ENCODE measurements at places on chromosomes 4 and X.
A peak's percentile ranks its signal among the peaks of the same experiment; 100 is the strongest.

DNA sequence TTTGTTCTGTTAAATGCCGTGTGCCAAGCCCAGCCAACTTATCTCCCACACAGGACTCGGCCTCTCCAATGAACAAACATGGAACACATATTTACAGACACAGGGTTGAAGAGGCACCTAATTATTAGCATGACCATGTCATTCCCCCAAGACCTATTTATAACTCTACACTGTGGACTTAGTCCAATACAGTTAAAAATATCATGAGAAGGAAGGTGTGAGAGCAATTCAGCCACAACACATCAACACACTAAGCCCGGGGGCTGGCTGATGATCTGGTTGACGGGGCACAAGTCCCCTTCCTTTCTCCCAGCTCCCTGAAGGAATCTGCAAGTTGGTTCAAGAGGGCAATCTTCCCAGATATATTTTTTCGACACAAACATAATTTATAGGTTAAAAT is 28.1 kb downstream of the MANBA start:
- DNase-seq, result no peak

- DNase-seq, result no peak
Measured at GRCh38 chrX:54994668-54995351, 822 bp upstream of the PFKFB1 start.

GRCh38 chr4:136731025-136731424 is 801.3 kb downstream of the PCDH18 start:
- no peak for DNase-seq

DNA sequence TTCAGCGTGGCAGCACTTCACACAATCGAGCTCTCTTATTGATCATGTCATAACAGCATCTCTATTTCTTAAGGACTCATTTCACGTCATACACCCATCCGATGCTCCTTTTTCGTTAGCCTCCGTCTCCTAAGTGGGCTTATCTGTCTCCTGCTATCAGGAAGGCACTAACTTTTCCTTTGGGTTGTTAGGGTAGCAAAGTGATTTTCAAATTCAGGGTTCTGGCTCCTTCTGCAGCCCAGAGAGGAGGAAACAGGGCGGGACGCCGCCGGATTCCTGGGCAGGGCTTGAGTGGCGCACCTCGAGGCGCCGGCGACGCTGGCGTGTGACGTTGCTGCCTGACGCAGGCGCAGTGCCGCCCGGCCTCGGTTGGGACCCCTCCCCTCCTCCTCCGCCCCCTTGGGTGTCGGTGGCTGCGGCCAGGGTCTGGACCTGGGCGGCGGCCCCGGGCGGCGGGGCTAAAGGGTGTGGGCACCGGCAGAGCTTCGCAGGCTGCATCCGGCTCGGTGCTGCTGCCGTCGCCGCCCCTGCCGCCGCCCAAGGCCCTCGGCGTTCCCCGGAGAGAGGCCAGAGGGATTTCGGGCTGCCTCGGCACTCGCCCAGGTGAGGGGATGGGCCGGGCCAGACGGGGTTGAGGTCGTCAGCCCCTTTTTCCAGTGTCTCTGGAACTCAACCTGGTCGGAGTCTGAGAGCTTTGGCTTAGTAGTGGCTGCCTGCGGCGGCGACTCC is at the start of gene BLTP1:
Gene BLTP1, plus strand, starts transcription at position 350 of the 729 bp plus-strand sequence. CDS start 18,317 bp downstream, outside the sequence.
- peak; percentile 76 for DNase-seq

- no peak for DNase-seq
Measured at GRCh38 chr4:70914631-70915030, 12.5 kb downstream of the MOB1B start.

DNA sequence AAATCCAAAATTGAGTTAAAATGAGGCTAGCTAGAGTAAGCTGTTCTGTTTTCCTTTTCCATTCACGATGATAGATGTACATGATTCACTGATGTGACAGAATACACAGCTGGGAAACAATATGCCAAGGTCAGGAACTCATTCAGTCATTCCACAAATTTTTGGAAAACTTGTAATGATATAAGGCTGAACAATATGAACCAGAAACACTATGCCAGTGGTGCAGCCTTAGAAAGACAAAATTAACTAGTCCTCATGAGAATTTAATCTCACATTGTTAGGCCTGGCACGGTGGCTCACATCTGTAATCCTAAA is 50.0 kb upstream of the NDST3 start:
- no peak for DNase-seq

DNA sequence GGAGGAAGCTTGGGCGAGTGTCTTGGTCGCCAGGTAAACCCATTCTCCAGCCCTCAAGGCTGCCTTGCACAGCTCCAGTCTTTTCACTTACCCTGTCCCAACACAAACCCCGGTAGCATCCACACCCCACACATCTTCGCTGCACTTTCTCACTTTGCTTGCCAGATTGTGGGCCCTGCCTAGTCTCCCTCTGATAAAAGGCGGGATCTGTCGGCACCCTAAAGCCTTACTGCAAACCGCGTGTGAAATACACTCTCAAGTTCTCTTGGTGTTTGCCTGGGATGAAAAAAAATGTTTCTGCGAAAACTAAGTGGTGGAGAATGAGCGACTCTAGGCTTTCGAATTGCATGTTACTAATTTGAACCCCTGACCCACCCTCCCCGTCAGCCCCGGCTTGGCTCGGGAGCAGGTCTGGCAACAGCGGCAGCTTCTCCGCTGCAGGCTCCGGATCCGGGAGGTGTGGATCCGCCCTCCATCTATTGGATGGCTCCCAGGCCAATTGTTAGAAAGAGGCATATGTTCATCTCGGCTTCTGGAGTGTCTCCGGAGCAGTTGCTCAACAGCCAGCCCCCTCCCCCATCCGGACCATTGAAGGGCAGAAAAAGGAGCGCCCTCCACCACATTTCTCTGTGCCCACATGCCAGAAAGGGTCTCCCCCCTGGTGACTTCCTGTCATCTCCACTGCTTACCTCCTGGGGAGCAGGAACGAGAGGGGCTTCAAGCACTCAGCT is 3.0 kb upstream of the CITED1 start:
- DNase-seq, result peak; percentile 12

GRCh38 chrX:72121383-72121782 is 10.3 kb downstream of the RTL5 start:
- DNase-seq, result no peak

- DNase-seq, result no peak
Measured at GRCh38 chrX:141733371-141733770, 34.8 kb upstream of the SPANXD start.

DNA sequence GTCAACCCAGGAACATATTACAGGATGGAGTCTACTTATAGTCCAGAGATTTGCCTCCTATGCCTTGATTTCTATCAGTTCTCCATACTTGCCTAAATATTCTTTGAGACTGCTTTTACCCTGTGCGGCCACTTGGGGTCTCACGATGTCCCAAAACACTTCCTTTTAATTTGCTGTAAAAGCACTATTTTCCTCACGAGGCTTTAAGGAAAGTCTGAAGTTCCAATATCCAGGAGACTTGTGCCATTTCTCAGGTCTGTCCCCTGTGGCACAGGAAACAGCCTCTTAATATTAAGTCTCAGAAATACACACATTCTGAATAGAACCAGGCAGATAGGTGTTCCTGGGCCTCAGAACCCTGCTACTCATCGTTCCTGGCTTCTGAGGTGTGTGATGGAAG is 142.9 kb downstream of the TMEM164 start:
- no peak for DNase-seq

DNA sequence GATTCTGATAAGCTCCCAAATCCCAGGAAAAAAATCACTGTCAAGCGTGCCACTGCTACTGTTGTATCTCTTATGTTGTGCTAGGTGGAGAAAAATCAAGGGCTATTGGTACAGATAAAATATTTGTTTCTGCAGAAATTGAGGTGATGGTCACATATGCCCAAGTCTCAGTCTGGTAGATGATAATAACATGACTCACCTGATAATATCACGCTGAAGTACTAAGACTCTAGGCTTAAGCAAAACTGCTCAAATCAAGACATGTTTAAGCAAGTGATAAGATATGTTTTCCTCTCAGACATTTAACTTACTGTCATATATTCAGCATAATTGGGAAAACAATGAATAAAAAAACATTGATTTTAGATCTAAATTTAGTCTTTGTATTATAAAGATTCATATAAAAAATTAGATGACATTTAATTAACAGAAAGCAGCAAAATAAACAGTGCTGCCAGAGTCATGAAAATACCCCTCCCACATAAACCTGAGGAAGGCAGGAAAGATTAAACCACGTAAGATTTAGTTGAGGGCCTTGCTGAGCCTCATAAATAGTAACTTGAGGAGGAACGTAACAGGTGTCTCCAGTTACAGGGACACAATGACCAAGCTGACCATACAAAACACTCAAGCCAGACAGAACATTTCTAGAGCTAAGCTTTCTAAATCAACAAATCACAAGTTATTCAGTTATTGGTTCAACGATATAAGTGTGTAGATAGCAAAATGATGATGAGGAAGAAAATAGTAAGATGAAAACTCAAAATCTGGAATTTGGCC is 143.5 kb downstream of the CHM start:
- no peak for DNase-seq

GRCh38 chrX:100647095-100647494 is 3.1 kb downstream of the SRPX2 start:
- no peak for DNase-seq

DNA sequence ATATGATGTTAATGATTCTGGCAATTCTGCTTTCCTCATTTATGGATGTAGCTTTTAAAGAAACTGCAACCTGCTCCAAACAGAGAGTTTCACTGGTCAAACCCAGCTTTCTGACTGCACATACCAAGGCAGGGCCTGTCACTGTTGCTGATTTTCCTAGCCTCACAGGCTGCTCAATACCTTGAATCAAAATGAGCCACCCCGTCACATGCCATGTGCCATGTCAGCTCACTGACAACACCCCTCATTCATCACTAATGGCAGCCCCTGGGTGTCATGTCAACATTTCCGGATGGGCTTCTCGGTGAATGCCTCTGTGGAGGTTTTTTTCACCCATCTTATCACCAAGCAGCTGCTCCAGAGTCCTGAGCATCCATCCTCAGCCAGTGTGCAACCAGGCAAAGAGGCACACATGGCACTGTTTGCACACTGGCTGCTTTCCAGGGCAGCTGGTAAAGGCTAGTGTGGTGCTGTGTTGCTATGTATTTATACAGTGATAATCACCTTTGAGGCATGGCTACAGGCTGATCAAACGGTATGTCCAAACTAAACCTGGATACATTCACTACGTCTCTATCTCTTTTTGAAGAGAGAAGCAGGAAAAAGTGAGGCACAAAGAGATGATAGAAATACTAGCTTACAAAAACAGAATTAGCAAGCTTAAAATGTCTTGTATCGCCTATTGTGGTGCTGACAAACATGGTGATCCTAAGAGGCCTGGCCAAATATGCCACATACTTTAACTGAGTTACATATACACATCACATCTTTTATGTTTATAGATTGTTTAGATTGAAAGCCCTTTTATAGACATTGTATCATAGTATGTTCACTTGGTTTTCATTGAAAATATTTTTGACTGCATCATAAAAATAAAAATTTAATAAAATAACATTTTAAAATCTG is 94.6 kb upstream of the INPP4B start:
- DNase-seq, result no peak

GRCh38 chr4:109053257-109053656 is 249.2 kb downstream of the COL25A1 start:
- DNase-seq, result no peak

- DNase-seq, result no peak
Measured at GRCh38 chr4:121392426-121393086, 11.7 kb upstream of the QRFPR start.

GRCh38 chr4:89889289-89889688 is 5.4 kb upstream of the MMRN1 start:
- no peak for DNase-seq

GRCh38 chrX:72621163-72621562 is 48.5 kb upstream of the HDAC8 start:
- no peak for DNase-seq

DNA sequence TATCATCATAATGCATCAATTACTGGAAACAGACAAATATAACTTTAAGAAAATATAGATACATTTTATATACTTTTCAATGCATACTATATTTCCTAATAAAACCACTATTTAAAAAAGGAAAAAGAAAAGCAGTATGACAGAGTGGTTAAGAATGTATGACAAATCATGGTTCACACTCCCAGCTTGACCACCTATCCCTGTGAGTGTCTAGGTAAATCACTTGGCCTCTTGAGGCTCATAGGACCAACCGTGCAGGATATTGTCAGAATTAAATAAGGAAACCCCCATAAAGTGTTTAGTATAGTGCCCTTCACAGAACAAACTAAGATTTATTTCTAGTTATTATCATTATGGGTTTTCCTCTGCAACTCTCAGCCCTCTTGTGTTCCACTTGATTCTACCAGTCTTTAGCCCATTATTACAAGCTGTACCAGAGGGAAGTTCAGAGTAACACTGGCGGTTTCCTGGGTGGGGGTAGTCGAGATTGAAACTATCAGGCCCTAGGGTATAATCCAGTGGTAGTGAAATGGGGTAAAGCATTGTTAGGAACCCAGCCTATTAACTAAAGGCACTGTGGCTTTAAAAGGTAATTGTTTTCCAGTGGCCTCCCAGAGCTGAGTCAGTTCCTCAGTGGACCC is 55.5 kb upstream of the PAK3 start:
- no peak for DNase-seq

DNA sequence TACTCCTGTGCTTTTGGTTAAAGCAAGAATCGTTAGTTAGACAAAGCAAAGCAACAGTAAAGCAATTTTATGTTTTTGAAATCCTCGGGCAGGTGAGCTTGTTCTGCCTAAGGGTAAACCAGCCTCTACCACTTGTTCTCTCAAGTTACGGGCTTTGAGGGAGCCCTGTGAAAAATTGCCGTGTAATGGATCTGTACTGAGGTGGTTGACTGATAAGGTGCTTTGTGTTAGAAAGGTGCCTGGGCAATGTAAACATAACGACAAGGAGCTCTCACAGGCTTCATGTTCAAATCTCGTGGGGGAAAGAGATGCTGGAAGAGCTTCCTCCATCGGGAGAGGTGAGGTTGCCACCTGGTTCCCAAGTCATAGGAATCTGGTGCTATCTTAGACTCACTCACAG is 111.8 kb downstream of the TRAPPC11 start:
- no peak for DNase-seq

DNA sequence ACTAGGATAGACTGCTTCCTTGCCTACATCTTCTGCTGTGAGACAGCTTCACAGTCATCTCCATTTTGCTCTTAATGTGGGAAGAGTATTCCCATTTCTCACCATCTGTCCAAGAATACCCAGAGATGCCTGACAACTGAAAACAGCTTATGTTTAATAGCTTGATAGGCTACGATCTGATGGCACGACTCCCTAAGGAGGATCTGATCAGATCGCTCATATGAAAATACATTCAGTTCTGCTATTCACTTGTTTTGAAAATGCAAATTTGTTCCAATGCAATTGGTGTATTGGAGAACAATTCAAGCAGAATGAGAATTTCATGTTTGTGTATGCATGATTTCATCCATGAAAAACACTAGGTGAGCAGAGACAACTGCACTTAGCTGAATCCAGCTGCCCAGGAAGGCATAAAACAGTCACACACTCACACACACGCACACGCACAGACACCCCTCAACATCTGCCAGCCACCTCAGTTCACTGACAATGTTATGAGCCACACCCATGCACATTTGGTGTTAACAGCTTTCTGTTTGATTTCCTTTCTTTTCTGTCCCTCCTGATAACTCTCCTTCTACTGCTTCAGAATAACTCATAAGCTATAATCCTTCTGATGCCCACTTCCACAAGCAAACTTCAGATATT is 29.6 kb downstream of the TRIML1 start:
- no peak for DNase-seq

- DNase-seq, result no peak
Measured at GRCh38 chr4:167930166-167930565, 162.2 kb upstream of the ANXA10 start.
